ENCODE measurements at places on chromosomes 12 and 14. TPM values are rescaled to one million over a fixed set of nuclear protein-coding genes. Genes with fewer than 3 reads are reported as not detected.

GRCh38 chr14:52694761-52695480 is 437 bp downstream of the ERO1A start:
- DNase-seq = no peak

- no peak for DNase-seq
Measured at GRCh38 chr14:51094282-51094821, 553 bp downstream of the TRIM9 start.

- DNase-seq = no peak
Measured at GRCh38 chr12:110444455-110444854, 5.7 kb downstream of the ARPC3 start.

- peak; percentile 49 for DNase-seq
Measured at GRCh38 chr12:121443193-121443870, 43.4 kb downstream of the RNF34 start.

DNA sequence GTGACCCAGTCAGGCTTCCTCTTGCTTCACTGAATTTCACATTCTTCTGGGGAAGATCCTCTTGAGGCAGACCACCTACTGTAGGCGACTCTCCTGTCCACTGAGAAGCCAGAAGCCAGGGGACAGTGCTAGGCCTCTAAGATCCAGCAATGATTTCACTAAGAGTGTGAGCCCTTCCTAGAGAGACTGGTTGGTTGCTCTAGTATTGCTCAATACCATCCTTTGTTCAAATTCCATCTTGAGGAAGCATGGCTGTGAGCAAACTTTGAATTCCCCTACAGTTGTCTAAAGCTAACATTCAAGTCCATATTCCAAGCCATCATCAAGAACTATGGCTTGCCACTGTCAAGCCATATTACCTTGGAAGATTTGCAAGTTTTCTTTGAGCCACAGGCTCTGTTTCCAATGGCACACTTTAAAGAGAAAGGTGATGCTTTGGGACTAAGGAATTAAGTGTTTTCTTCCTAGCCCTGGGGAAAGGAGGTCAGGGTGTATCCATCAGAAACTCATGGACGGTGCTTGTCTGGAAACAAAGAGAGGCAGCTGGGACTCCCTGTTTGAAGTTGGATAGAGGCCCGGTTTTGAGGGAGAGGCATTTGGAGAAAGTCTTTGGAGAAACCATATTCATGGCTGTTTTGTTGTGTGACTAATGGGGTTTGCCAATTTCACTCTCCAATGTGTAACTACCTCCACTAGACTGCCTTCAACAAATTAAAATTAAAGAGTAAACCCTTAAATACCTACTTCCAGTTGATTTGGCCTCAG is 1217.9 kb downstream of the VRK1 start:
- peak; percentile 23 for DNase-seq

- peak; percentile 77 for DNase-seq
Measured at GRCh38 chr12:75446857-75447256, 33.7 kb upstream of the GLIPR1 start.

- DNase-seq = peak; percentile 67
Measured at GRCh38 chr12:60205500-60205899, 609.7 kb downstream of the SLC16A7 start.

DNA sequence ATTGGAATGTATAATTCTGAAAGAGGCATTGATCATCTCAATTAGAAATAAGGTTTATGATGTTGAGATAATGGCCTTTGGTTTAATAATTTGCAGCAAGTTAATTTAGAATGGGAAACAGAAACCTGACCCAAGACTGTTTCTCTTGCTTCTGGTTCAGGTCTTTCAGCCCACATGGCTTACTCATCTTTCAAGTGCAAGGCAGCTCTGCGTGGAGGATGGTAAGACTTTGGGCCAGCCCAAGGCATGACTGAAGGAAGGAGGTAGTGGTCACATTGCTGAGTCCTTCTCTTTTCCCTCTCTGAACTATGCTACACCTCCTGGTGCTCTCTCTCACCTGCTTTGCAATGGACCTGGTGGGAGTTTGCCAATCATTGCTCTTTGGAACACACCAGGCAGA is 98.7 kb downstream of the CAND1 start:
- DNase-seq = no peak

GRCh38 chr14:96206461-96206860 is 1.8 kb downstream of the BDKRB2 start:
- DNase-seq = peak; percentile 63

The GPRC5D gene
- not detected for total RNA-seq

The SYNDIG1L gene
- not detected for total RNA-seq

The TMEM117 gene
- 6.9 TPM for total RNA-seq

The SIX1 gene
- not detected for total RNA-seq

The PAPLN gene
- total RNA-seq = 2.0 TPM
